ENCODE measurements at places on chromosomes 1 and 21. TPM values are rescaled to one million over a fixed set of nuclear protein-coding genes. Genes with fewer than 3 reads are reported as not detected.

GRCh38 chr1:81032973-81033425 lies 767.7 kb upstream of the ADGRL2 start:
- no peak for DNase-seq
- H3K4me1 ChIP-seq: no peaks in the 10 kb centered on the region
- no peak overlapping the region for H3K27ac ChIP-seq
- no peaks in the 10 kb centered on the region for H3K27me3 ChIP-seq
- H3K36me3 ChIP-seq: no peaks in the 10 kb centered on the region

DNA sequence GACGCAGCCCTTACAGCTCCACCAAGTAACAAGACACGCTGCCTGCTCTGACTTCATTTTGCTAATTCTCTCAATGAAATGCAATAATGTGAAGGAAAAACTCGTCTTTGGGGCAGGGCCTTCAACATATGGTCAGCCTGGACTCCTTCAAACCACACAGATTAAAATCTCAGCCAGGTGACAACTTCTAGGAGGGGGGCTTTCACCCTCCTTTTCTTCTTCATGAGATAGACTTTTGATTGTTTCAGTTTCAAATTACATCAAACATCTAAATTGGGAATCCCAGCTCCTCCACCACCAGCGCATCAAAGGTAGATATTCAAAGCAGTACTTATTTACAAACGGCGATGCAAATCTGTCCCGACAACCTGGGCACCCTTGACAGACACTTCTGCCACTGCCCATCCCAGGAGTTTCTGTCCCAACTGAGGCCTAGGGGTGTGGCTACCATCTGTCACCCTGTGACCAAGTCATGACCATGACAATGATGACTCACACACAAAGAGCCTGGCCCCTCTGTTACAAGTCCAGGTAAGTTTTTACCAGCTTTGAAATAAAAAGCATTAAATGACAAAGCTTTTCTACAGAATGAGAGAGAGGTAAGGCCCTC lies 29.7 kb downstream of the SSBP3 start:
- H3K27me3 ChIP-seq: no peaks in the 10 kb centered on the region
- H3K4me1 ChIP-seq: peaks cover 43% of the 10 kb centered on the region
- H3K27ac ChIP-seq: no peak overlapping the region
- no peak for DNase-seq
- H3K4me3 ChIP-seq: no peak overlapping the region

DNA sequence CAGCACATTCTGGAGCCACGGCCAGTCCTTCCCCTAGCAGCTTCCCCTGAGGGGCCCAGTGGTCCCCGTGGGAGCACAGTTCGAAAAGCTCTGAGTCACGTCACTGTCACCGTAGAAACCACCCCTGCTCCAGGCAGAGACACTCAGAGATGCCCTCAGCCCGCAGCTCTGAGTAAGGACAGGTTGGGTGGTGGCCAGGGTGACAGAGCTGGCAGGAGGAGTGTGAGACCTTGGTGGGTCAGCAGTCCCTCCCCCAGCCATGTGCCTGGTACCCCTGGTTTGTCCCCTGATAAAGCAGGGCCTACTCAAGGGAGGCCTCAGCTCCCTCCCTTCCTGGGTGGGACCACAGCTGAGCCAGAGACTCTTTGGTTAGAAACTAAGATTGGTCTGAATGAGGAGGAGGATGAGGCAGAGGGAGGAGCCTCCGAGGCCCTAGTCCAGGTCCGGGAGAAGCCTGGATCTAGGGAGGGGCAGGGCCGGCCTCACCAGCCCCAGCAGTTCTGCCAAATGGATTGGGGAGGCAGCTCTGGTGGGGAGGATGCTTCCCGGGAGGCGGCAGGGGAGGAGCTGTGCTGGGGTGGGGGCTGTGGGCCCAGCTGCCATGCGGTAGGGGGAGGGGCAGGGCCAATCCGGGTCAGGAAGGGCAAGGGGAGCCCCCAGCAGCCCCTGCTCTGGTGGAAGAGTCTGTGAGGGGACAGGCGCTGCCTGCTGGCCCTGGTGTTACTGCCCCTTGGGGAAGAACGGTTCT lies 55.2 kb downstream of the SLC9A1 start:
- peaks cover 11% of the 10 kb centered on the region for H3K36me3 ChIP-seq
- peak overlapping the region; percentile 78 for H3K27ac ChIP-seq
- H3K27me3 ChIP-seq: no peaks in the 10 kb centered on the region
- DNase-seq: peak; percentile 83
- no peak overlapping the region for H3K4me3 ChIP-seq

DNA sequence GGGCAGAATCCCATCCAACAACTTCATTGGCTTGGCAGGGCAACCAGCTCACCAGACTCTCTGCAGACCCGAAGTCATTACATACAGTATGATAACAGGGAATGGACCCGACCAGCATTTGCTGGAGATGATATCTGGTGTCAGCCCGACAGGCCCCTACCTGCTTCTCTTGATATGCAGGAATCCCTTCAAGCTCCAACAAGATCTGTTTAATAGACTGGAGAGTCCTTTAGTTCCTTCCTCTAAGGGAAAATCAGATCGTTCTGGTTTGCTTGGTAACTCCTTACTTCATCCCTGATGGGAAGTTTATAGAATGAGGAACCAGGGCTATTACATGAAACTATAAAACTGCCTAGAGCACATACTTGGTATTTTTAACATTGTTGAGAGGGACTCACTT lies 61.2 kb downstream of the EDARADD start:
- no peaks in the 10 kb centered on the region for H3K36me3 ChIP-seq
- DNase-seq: peak; percentile 10
- H3K4me1 ChIP-seq: no peaks in the 10 kb centered on the region
- H3K4me3 ChIP-seq: no peak overlapping the region

DNA sequence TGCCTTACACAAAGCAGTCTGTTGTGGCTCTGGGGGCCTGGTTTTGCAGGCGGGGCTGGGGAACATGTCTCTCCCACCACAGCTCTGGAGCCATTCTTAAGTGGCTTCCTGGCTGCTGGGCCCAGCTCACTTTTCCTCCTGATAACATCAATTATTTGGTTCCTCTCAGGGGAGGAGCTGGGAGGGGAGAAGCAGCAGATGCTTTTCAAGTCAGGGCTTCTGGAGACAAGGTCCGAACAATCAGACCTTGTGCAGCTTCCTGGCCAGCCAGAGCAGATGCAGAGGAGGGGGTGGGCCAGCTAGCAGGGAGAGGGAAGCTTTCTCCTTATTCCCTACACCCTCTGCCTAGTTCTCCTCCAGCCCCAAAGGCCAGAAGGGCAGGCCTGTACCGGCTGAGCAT lies 3.7 kb upstream of the PAQR6 start:
- no peak overlapping the region for H3K27ac ChIP-seq
- H3K36me3 ChIP-seq: peaks cover 64% of the 10 kb centered on the region
- DNase-seq: no peak
- H3K4me3 ChIP-seq: no peak overlapping the region
- peaks cover 21% of the 10 kb centered on the region for H3K4me1 ChIP-seq

DNA sequence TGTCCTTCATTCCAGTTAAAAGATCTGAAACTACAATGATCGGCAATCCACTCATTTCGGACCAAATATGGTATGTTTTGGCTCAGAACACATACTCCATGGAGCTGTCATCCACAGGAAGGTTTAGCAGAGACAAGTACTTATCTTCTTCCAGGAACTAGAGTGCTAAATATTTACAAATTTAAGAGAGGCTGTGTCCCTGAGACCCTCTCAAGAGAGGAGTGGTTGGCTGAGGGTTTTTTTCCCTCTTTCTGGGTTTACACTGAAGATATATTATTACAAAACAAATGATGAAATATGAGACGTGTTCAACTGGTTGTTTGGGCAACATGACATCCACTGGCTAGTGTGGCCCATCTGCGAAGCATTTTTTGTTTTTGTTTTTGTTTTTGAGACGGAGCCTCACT lies 25.9 kb upstream of the NID1 start:
- H3K4me1 ChIP-seq: peaks cover 9% of the 10 kb centered on the region
- H3K36me3 ChIP-seq: no peaks in the 10 kb centered on the region
- H3K4me3 ChIP-seq: no peak overlapping the region
- DNase-seq: no peak
- no peaks in the 10 kb centered on the region for H3K27me3 ChIP-seq

DNA sequence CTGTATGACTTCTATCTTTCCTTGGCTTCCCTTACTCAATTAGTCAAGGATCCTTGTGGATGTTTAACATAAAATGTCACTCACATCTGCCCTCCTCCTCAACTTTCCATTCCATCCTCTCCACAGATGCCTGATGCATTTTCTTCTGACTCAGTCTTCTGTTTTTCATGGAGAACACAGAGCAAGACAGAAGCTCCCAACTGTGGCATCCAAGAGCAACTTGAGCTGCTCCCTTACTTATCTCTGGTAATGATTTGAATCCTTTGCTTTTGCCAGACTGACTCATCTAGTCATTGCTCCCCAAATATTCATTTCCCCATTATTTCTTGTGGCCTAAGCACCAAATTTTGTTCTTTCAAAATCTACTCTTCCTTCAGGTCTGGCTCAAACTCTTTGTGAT lies 120.6 kb downstream of the LYPLAL1 start:
- DNase-seq: no peak
- H3K4me1 ChIP-seq: peaks cover 4% of the 10 kb centered on the region
- H3K36me3 ChIP-seq: no peaks in the 10 kb centered on the region
- no peak overlapping the region for H3K27ac ChIP-seq
- no peak overlapping the region for H3K4me3 ChIP-seq

DNA sequence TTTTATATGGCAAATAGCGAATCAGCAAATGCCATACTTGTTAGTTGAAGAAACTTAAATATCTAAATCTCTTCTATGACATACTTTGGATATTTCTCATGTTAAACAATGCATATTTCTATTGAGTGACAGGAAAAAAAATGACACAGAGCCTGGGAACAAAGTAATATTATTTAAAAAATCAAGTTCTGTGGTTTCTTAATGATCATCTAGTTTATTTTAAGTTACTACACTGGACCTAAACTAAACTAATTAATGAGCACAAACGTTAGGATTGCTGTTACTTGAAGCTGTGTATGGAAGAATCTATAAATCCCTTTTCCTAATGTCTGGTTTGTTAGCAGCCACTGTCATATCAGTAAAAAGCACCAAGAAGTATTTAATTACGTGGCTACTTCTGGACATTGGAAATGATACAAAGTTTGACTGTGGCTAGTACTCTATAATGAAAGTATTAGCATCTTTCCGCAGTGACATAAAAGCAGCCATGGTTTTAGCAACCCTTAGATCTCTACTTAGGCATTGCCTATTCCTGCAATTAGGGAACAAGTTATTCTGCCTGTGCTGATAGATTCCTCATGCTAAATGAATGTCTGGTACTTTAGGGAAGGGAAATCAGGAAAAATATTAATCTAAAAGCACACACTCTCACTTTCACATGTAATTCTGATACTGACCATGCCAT lies 981.7 kb upstream of the B3GALT2 start:
- no peaks in the 10 kb centered on the region for H3K4me1 ChIP-seq
- no peak overlapping the region for H3K27ac ChIP-seq
- H3K4me3 ChIP-seq: no peak overlapping the region
- no peaks in the 10 kb centered on the region for H3K36me3 ChIP-seq
- DNase-seq: no peak

GRCh38 chr1:174743654-174744561 lies 255.8 kb upstream of the CACYBP start:
- H3K4me3 ChIP-seq: no peak overlapping the region
- no peaks in the 10 kb centered on the region for H3K27me3 ChIP-seq

DNA sequence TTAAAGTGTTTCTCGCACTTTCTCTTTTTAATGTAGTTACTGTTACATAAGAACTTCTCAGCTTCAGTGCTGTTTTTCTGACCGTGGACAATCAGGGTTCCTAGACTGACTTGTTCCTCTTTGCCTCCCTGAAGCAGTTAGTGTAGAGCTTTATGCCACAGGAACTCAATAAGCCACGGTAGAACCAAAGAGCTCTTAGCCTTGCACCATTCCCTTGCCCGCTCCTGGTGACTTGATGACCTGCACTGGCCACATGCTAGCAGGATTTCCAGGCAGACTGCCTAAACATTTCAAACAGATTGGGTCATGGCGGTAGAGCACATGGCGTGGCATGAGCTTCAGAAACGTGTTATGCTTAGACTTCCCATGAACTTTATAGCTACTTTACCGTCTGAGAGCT lies 18.8 kb upstream of the FASLG start:
- no peaks in the 10 kb centered on the region for H3K4me1 ChIP-seq
- H3K4me3 ChIP-seq: no peak overlapping the region
- no peaks in the 10 kb centered on the region for H3K27me3 ChIP-seq
- no peak overlapping the region for H3K27ac ChIP-seq

DNA sequence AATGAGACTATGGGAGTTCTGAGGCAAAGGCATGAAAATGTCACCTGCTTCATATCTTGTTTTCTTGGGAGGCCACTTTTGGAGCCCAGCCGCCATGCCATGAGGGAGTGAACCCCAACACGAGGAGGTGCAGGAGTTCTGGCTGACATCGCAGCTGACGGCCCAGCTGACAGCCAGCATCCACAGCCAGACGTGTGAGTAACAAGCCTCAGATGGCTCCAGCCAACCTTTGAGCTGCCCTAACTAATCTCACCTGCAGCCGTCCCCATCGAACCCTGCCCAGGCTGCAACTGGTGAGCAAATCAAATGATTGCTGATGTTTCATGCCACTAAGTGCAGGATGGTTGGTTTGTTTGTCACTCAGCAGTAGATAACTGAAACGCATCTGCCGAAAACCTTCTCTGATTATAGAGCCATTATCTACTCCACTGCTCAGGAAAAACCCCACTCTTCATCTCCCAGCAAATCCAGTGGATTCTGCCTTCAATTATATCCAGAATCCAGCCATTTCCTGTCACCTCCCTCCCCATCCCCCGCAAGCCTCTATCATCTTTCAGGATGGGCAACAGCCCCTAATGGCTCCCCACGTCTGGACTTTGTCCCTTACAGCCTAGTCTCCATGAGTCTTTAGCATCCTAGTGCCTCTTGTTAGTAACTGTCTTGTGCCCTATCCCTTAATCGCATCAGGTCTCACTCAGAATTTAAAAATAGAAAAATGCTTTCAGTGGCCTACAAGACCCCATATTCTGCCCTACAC lies 18.5 kb upstream of the RAB4A start:
- no peaks in the 10 kb centered on the region for H3K27me3 ChIP-seq
- no peak overlapping the region for H3K4me3 ChIP-seq
- no peaks in the 10 kb centered on the region for H3K4me1 ChIP-seq
- no peak for DNase-seq

- H3K4me1 ChIP-seq: peaks cover 10% of the 10 kb centered on the region
- H3K27me3 ChIP-seq: no peaks in the 10 kb centered on the region
- no peak overlapping the region for H3K4me3 ChIP-seq
- DNase-seq: peak; percentile 75
These were observed 58.4 kb upstream of the TENT5B start for GRCh38 chr1:27071049-27071416.

KCNJ15 gene
- total RNA-seq: 0.27 TPM

IVL gene
- not detected for total RNA-seq

SELL gene
- 0.84 TPM for total RNA-seq

PKP1 gene
- total RNA-seq: 3.3 TPM

BACH1 gene
- total RNA-seq: 73.5 TPM

MYCL gene
- total RNA-seq: 2.4 TPM

BROX gene
- total RNA-seq: 32.3 TPM

C1orf87 gene
- total RNA-seq: 0.71 TPM

PDE9A gene
- 6.0 TPM for total RNA-seq
